Esophagus squamous epithelium (tissue), 5 donors: ENCODE measurements at places on chromosomes 5 and 9. TPM values are rescaled to one million over a fixed set of nuclear protein-coding genes. Genes with fewer than 3 reads are reported as not detected.

- no peak for DNase-seq
These were observed 82.7 kb upstream of the IL7R start for GRCh38 chr5:35773967-35774366.

GRCh38 chr5:96775050-96775449, 32.7 kb downstream of the ERAP1 start:
- DNase-seq, result no peak

GRCh38 chr9:125008599-125008998, 67.7 kb upstream of the GOLGA1 start:
- no peak for DNase-seq

DNA sequence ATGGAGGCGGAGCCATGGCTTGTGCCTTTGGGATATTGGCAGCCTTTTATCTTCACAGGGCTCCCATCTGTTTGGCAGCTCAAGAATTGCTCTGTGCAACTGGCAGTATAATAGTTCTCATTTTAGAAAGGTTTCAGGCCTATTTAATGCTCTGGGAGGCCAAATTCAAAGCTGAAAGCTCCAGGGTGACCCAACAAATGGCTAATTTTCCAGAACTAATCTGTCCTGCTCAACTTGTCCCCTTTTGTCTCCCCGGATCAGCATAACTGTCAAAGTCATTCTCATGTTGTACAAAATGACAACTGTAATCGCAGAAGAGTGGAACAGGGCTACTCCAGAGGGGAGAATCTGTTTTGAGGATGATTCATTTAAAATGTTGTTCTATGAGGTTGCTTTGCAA, 52.6 kb upstream of the CXCL14 start:
- DNase-seq, result no peak

MUSK gene
- 1.7 TPM for total RNA-seq

GRCh38 chr9:37917313-37917731, 13.4 kb upstream of the SLC25A51 start:
- no peak for DNase-seq

GRCh38 chr5:121257621-121258020, 594.1 kb upstream of the FTMT start:
- DNase-seq, result no peak

DNA sequence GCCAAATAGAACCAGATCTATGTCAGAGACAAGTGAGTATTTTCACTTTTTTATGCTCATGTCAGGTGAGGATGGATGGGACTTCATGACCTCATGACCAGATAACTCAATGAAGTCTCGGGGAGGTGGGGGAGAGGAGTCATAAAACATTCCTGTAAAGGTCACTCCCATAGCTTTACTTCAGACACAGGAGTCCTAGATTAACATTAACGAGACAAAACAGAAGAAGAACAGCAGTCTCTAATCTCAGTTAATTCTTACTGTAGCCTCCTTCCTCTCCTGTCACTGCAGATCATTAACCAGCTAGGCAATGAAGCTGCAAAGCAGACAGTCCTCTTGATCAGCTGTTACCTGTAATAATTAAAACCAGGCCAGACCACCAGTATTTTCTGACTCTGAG, 11.2 kb downstream of the CRHBP start:
- no peak for DNase-seq

GRCh38 chr5:159135896-159136531, 36.3 kb upstream of the EBF1 start:
- DNase-seq, result no peak

SGCD gene
- 1.0 TPM for total RNA-seq
